Fibroblast of skin of right biceps (primary cell): ENCODE measurements at places on chromosomes 7 and 10.

DNA sequence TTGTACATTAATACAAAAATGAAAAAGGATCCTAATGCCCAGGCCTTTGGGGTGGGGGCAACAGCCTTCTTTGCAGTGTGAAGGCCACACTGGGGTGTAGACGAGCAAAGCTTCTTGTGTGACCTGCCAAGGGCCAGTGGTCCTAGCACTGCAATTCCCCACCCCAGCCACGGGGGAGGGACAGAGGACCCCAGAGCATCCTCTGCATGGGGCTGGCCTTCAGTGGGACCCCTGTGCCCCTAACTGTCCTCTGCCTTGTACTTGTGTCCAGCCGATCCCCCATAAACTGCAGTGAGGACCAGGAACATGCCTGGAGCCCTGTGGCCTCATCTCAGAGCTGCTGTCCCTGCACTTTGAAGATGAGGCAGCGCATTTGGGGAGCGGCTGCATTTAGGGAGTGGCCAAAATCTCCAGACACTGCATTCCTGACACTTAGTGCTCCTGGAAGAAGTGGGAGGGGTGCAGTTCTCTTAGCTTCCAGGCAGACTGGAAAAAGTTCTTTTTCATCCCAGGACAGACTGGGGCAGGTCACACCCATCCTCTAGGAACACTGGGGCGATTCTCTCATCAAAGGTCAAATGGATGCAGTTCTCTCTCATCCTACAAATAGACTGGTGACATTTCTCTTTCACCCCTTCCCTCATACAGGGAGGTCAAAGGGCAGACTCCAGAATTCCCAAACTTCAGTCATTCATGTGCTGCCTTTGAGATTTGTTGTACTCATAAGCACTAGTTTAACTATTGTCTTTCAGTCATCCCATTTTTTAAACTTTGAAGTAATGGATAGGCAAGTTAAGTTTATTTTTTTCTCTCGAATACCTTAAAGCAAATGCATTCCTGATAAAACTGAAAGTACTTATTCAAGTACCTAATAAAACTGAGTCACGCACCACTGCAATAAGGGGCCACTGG lies 922 bp upstream of the MYO1G start:
- DNase-seq = no peak

DNA sequence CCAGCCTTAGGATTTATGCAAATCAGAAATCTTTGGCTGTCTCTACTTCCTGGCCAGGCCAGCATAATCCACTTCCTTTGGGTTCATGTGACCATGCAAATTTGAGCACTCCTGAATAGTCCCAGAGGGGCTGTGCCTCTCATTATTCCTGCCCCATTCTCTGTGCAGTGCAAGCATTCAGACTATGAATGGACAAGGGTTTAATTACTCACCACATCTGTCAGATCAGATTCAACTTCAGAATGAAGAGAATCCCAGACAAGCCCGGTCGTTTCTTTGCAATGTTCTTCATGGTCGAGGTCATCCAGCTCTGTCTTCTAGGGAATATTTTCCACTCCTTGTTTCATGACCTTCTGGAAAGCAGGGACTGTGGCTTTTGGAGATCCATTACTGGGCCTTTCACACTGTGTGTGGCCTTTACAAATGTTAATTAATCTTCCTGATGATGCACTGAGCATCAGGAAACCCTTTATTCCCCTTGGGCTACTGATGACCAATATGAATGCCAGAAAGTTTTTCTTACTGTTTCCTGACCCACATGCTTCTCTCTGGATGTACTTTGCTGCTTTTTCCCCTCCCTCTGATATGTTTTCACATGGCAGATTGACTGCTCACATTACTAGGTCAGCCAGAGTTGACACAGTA lies 217.6 kb upstream of the TCF7L2 start:
- peak; percentile 56 for DNase-seq

- no peak for DNase-seq
Observed at GRCh38 chr7:91660734-91661356, 219.7 kb downstream of the MTERF1 start.

GRCh38 chr7:151449990-151450389 lies 10.0 kb upstream of the CRYGN start:
- DNase-seq = no peak

GRCh38 chr7:112449353-112449752 lies 907 bp upstream of the IFRD1 start:
- peak; percentile 53 for DNase-seq

DNA sequence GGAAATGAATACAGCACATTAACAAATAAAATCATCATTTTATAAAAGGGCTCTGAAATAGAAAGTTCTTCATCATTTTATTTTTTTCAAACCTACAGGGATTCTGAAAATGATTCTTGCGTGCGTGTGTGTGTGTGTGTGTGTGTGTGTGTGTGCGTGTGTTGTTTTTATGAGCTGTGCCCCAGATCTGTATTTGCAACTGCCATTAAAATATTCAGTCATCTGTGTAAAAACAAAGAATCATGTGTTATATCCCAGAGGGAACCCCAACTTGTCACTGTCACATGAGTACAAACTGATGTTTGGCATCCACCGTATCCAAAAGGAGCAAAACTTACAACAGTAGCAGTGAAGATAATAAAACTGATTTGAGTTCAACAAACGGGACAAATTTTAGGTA lies 635.4 kb upstream of the PFKP start:
- DNase-seq = no peak

- DNase-seq = no peak
Observed at GRCh38 chr7:70557338-70557737, 574.6 kb upstream of the GALNT17 start.
